IPS DF 6.9 (cell line): ENCODE measurements at places on chromosomes 1 and 21.

DNA sequence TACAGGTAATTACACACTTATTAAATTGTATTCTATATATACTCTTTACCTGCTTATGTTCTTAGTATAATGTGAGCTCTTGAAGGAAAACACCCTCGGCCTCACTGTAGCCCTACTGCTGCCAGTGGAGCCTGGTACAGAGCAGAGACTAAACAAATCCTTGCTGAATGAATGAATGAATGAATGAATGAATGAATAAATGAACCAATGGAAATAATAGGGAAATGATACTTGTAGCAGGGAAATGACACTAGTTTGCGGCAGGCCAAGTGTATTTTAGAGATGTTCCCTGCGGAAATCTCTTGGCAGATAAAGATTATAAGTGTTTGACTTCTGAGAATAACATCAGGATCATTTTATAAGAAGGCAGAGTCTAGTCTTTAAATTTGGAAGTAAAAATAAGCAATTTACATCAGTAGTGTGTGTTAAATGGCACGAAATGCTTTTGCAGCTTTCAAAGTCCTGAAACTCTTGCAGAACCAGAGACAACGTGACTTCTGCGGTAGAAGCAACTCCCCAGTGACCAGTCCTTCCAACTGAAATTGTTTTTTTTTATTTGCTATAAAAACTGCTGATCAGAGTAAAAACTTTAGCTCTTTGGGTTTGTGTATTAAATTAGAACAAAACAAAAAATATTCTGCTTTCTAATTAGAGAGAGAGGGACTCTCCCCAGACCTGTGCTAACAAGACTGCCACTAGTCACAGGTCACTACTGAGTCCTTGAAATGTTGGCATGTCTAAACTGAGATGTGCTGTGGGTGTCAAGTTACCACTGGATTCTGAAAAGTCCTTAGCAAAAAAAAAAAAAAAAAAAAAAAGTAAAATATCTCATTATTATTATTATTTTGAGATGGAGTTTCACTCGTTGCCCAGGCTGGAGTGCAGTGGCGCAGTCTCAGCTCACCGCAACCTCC is 199.3 kb upstream of the MAP1LC3C start:
- DNase-seq, result no peak

DNA sequence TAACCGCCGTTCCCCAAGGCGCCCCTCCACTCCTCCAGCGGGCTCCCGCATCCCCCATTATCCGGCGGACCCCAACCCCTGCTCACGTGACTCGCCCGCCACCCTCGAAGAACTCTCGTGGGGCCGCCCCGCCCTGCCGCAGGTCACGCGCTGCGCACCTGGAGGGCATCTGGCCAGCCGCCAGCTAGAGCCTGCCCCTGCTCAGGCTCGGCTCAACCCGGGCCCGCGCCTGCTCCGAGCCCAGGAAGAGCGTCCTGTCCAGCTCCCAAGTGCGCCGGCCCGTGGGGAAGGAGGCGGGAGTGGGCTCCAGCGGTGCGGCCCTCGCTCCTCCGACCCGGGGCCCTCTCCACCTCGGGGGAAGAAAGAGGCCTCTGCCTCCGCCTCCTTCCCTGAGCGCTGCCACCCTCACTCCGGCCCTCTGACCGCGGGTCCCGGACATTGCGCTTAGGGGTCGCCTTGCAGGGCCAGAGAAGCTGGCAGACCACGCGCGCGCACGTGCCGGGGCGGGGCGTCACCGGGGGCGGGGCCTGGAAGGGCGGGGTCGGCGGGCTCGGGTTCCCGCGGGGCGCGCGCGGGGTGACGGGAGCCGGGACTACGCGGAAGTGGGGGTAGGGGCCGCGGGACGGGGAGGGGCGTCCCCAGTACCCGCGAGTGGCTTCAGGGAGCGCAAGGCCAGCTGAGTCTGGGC is 28.4 kb downstream of the HMGN2 start:
- DNase-seq, result peak; percentile 37

DNA sequence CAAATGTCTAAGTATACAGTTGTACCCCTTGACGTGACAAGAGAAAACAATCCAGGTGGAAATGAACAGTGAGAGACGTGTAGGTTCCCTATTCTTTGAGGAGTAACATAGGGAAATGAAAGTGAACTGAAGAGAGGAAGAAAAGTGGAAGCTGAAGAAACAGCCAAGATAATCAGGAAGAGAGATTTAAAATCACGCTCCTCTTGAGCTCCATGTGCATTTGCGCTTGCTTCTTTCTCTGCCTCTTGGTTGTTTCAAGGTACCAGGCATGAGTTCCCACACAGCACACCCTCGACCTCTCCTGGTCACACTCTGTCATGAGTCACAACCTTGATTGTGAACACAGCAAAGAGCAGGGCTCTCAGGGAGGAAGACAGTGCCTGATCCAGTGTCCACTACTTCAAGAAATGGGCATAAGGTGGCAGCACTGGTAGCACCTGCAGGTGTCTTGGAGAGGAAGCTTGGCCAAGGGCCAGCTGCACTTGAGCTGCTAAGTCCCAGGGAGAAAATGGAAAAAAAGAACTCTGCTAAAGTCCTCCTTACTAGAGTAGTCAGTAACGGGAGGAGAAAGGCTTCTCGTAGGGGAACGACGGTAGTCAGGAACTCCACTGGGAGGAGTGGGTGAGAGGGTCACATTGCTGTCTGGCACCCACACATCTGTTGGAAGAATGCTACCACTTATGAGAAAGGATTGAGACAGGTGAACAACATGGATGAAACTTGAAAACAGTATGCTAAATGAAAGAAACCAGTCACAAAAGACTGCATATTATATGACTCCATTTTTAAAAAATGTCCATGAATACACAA is 18.3 kb upstream of the ARID1A start:
- DNase-seq, result no peak

GRCh38 chr1:30036229-30036547 is 687.2 kb downstream of the MATN1 start:
- DNase-seq, result no peak

DNA sequence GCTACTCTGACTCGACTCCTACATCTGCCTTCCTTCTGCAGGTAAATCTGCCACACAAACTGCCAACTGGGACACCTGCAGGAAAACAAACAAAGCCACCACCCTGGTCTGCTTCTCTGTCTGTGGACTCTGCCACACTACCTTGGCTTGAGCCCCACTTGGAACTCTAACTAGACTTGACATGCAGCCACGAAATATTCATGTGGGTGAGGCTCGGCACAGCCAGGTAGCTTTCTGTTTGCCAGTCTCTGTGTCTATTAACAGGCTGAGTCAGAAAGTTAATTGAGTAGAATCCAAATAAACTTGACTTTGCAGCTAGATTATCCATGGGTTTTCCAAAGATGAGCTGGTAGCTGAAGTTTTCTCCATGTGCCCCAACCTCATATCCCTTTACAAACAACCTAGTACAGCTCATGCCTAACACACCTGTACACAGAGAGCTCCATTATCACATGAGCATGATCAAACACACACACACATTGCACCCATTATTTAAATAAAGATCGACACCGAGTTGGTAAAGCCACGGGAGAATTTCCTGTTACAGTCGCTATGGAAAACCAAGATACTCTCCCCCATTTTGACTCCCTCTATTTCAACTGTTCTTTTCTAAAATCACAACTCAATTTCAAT is 808 bp downstream of the C1orf116 start:
- no peak for DNase-seq

DNA sequence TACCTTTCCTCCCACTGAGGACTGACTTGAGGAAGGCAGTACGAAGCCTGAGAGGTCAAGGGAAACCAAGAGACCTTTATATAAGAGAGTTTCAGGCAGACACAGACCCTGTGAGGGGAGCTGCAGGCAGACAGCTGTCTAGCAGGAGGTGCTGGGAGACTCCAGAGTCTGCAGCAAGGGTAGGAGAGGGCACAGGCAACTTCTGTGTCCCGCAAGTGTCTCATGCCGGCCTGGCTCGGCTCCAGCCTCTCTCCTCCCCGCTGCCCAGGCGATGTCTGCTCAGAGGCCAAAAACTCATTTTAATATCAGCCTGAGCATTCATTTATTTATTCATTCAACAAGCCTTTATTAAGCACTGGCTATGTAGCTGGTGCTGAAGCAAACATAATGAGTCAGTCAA is 83.0 kb downstream of the KIRREL1 start:
- DNase-seq, result no peak

DNA sequence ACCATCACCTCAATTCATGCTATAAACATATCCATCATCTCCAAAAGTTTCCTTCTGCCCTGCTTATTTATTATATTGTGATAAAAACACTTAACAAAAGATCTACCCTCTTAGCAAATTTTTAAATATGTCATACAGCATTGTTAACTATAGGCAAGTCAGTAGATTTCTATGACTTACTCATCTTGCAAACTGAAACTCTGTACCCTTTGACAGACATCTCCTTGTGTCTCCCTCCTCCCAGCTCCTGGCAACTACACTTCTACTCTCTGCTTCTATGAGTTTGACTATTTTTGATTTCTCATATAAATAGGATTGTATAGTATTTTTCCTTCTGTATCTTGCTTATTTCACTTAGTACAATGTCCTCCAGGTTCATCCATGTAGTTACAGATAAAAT is 174.8 kb downstream of the TNFSF18 start:
- DNase-seq, result no peak

DNA sequence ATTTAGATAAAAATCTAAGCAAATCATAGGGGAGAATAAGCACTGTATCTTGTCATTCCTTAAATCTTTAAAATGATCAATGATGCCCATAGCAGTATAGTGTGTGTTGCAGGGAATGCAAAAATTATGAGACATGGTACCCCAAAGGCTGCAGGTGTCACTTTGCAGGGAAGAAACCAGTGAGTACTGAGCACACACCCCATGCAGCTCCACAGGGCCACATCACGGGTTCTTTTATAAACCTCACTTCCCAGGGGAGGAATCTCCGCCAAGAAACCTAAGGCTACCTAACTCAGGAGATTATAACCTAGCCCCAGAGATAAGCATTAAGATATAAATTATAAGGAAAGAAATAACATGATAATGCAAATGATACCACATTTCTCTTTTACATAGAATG is 115.6 kb downstream of the APP start:
- no peak for DNase-seq

- DNase-seq, result no peak
These were observed 86.0 kb downstream of the SLC25A24 start for GRCh38 chr1:108114033-108114599.

GRCh38 chr1:47759251-47759935 is 237.8 kb downstream of the TRABD2B start:
- DNase-seq, result no peak

- DNase-seq, result no peak
These were observed 5.3 kb upstream of the RGS7 start for GRCh38 chr1:241362350-241362749.

GRCh38 chr21:46021398-46021797 is 39.8 kb downstream of the COL6A1 start:
- DNase-seq, result no peak

GRCh38 chr1:220873868-220874655 is 5.2 kb upstream of the HLX start:
- no peak for DNase-seq

- no peak for DNase-seq
These were observed 30.4 kb downstream of the ZNF281 start for GRCh38 chr1:200379432-200379757.

GRCh38 chr1:42305639-42306038 is 29.4 kb downstream of the FOXJ3 start:
- no peak for DNase-seq

DNA sequence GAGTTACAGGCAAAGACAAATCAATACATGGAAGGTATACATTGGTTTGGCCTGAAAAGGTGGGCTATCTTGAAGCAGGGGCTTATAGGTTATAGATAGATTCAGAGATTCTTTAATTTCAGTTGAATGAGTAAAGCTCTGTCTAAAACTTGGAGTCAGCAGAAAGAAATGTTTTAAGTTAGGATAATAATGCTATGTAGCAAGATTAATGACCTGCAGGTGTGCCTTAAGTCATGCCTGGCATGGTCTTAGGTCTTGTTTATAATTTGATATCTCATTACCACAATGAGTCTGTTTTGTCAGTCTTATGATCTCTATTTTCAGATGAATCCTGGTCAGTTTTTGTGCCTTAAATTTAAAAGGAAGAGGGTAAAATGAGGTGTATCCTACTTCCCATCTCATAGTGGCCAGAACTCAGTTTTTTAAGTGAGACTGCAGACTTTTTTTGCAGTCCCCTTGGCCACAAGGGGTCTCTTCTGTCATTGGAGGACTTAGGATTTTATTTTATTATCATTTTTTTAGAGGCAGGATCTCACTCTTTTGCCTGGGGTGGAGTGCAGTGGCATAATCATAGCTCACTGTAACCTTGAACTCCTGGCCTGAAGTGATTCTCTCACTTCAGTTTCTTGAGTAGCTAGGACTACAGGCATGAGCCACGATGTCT is 21.3 kb upstream of the PGBD2 start:
- no peak for DNase-seq

GRCh38 chr1:178682429-178682828 is 42.6 kb upstream of the RALGPS2 start:
- DNase-seq, result no peak

DNA sequence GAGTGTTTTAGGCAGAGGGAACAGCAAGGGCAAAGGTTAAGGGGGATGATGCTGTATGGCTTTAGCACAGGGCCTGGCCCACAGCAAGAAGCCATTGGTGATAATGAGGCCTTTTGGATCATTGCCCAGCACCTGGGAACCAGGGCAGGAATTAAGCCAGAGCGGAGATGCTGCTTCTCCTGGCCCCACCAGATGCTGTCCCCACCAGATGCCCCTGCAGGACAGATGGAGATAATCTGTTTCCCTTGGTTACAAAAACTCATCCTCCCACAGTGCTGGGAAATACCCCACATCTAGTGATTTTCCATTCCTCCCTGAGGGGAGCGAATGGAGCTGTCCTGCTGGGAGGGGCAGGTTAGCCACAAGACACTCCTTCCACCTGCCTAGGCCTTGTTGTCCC is 18.8 kb downstream of the OPRD1 start:
- no peak for DNase-seq

- DNase-seq, result peak; percentile 25
These were observed 87.2 kb upstream of the MAP1LC3C start for GRCh38 chr1:242086093-242086492.

DNA sequence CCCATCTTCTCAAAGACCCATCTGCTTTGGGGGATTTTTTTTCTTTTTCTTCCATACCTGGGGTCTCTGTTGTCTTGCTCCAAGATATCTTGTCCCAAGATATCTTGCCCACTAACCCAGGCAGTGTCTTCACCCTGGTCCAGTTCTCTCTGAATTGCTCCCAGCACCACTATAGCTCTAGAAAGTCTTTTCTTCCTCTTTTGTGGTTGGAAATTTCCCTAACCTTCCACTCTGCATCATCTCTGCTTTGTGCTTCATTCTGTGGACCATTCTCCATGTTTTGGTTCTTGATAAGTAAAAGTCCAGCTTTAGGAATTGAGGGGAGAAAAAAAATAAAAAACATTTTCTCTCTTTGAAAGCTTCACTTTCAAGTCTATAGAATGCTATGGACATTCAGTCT is 20.9 kb downstream of the STYXL2 start:
- no peak for DNase-seq

GRCh38 chr1:173418107-173418985 is 58.8 kb upstream of the PRDX6 start:
- DNase-seq, result no peak

DNA sequence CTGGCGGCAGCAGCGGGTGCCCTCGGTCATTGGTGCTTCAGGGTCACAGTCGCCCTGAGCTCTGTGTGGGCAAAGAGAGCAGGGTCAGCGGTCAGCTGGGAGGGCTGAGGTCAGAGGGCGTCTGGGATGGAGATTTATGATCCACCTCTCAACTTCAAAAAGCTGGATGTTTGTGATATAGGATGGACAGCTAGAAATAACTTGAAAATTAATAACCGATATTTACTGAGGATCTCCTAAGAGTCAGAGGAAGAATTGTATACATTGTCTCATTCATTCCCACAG is 2.0 kb downstream of the LEFTY1 start:
- DNase-seq, result no peak
